ENCODE measurements at places on chromosomes 11 and 22.

- no peak for DNase-seq
Observed at GRCh38 chr11:32963721-32964120, 52.0 kb upstream of the DEPDC7 start.

DNA sequence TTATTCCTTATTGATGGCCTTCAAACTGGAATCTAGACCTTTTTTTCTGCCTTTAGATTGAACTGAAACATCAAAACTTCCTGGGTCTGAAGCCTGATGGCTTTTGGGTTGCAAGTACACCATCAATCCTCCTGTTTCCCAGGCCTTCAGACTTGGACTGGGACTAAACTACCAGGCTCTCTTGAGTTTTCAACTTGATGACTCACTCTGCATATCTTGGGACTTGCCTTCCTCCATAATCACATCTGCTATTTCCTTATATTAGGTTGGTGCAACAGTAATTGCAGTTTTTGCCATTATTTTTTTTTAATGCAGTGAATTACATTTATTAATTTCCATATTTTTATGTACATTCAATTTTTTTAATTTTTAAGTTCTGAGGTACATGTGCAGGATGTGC is 7.0 kb downstream of the OR51B5 start:
- no peak for DNase-seq

DNA sequence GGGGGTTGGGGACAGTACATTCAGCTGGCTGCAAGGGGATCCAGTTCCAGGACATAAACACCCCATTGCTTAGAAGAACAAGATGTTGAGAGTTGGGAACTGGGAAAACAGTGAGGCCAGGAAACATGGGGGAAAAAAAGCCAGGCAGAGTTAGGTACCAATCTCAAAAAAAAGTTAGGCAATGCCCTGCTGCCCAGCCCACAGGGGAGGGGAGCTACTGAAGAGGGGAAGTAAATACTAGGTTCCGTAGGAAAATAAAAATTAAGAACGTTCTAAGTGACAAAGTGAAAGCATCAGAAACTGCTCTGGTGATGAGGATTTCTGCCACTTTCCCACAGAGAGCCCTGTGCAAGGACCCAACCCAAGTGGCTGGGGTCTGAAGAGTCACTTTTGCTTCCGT is 12.0 kb downstream of the SPTBN2 start:
- no peak for DNase-seq

- no peak for DNase-seq
Observed at GRCh38 chr11:66845143-66845875, 2.1 kb downstream of the RCE1 start.

DNA sequence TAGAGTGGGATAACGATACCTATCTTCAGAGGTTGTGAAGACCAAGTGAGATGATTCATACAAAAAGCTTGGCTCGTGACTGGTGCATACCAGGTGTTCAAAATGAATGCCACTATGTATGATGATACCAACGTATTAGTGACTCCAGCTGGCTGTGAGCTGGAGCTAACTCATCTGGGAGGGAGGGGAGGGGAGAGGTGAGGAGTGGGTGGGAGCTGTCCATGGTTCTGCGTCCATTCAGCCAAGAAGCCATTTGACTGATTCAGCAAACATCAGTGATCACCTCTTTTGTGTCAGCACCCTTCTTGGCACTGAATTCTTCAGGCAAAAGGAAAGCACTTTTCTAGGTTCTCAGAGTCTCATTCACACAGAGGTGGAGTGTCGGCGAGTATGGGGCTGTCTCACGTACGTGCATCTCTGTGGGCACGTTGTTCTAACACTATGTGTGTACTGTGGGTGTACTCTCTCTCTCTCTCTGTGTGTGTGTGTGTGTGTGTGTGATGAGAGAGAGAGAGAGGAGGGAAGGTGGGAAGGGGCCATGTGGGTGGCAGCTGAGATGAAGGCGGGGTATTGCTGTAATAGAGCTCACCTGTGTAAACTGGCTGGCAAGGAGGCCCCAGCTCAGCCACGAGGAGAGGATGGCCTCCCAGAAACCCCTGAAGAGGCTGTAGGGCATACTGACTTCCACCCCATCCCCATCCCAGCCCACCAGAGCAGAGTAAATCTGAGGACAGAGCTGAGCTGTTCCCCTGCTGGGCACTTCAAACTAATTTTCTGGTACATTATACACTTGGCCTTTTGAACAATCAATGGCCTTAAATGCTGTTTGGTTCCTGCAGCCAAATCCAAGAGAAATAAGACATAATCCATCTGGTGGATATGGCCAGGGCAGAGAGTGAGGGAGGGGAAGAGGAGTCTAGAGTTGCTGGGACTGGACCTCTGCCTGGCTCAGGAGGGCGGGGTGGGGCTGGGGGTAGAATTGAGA is 96.1 kb upstream of the THY1 start:
- no peak for DNase-seq
